ENCODE measurements at places on chromosomes 5 and 9. TPM values are rescaled to one million over a fixed set of nuclear protein-coding genes. Genes with fewer than 3 reads are reported as not detected.

DNA sequence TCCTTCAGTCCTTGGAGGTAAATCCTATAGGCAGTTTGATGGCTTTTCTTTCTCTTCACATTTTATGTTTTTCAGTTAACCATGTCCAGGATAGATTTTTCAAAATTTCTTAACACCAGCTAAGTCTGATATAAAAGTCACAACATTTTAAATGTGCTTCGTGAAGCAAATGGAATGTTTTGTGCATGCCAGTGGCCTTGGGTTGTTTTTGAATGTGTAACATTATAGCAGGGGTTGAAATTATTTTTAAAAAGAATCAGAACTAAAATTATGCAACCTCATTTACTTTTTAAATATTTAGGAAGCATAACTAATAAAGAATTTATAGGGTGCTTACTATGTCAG, 201.1 kb downstream of the ARHGEF28 start:
- DNase-seq, result no peak

The EQTN gene
- polyA plus RNA-seq, result not detected

The PRKAA1 gene
- 30.4 TPM for polyA plus RNA-seq

GRCh38 chr5:139863361-139863760, 67.8 kb downstream of the PSD2 start:
- DNase-seq, result peak; percentile 41

DNA sequence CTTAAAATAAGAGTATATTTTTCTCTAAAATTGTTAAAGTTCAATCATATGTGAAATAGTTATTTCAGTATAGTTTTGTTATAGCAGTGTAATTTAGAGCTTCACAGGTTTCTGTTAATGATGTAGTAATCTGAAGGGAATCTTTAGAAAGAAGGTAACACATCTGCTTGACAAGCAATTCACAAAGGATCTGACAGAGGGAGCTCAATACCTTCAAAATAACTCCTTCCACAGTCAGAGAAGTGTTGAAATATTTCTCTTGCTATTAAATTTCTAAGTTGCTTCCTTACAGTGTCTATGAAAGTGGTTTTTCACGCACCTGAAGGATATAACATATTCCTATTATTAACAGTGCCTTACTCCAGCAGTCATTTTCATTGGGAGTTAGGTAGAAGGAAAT, 44.9 kb downstream of the SLC25A51 start:
- peak; percentile 4 for DNase-seq

The PCA3 gene
- not detected for polyA plus RNA-seq

- DNase-seq, result peak; percentile 89
These were observed 79.2 kb upstream of the ABCA1 start for GRCh38 chr9:105007143-105007542.

- DNase-seq, result no peak
These were observed 84.1 kb upstream of the SLCO4C1 start for GRCh38 chr5:102380174-102380573.

Measured in mammary epithelial cell (primary cell).